MG63 (cell line): ENCODE measurements at places on chromosomes 3 and 15.

- no peak for DNase-seq
These were observed 2.6 kb downstream of the TSEN2 start for GRCh38 chr3:12486916-12487315.

- no peak for DNase-seq
These were observed 19.1 kb upstream of the RPL22L1 start for GRCh38 chr3:170889132-170889531.

DNA sequence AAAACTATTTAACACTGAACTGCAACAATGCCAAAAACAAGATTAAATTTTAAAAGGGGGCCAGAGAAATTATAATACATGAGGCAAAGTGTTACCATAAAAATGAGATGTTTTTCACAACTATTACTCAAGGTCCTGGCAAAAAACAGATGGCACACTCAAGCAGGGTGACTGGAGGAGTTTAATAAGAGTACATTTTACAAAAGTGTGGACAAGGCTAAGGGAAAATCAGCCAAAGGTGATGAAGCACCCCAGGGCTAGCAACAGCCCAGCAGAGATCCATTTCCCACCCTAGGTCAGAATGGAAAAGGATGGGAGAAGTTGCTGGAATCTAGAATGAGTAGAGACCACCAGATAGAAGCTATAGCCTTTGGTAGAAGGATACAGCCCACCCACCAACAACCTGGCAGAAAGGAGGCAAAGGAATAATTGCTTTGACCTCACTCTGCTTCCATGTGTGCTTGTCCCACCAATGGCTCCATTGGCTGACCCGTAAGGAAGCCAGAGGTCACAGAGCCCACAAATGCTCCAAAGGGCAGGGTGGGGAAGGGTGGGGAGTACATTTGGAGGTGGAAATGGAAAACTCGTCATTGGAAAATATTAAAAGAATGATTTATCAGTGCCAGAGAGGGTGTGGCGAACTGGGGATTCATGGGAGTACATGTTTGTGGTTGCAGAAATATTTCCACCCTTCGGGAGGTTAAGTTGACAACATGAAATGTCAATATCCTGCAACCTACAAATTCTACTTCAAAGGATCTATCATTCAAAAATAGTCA is 161.0 kb upstream of the UBE2E2 start:
- DNase-seq = peak; percentile 15

GRCh38 chr3:51271172-51271571 is 113.9 kb upstream of the MANF start:
- no peak for DNase-seq

DNA sequence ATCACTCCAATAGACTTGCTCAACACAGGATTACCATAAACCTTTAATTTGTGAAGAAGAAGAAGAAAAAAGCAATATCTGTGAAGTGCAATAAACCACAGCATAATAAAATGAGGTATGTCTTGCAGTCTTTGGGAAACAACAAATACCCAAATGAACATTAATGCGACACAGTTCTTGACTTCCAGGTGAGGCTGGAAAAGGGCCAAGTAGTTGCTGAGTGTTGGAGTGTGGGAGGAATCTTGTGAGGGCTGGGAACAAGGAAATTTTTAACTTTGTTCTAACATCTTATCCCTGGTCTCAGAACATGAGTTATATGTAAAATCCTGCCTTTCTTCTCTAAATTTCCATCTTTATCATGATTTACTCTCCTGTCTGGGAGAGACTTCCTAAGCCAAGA is 206.5 kb downstream of the DTWD1 start:
- DNase-seq = no peak

DNA sequence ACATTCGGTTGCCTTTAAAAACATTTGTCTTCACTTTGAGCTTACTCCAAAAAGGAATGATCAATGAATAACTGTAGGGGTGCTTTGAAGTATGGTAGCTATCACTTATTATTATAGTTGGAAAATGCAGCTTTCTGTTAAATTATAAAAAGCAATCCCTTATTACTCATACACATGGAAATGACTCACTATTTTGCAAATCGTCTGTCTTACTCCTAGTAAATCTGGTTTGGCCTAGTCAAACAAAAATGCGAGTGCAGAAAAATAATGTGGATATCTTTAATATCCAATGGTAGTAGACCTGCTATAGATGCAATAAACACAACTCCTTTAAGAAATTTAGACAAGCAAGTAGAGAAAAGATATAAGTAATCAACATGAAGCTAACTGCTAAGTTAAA is 112.5 kb downstream of the ZIC1 start:
- no peak for DNase-seq

GRCh38 chr15:63526401-63526800 is 22.0 kb downstream of the USP3 start:
- DNase-seq = no peak

DNA sequence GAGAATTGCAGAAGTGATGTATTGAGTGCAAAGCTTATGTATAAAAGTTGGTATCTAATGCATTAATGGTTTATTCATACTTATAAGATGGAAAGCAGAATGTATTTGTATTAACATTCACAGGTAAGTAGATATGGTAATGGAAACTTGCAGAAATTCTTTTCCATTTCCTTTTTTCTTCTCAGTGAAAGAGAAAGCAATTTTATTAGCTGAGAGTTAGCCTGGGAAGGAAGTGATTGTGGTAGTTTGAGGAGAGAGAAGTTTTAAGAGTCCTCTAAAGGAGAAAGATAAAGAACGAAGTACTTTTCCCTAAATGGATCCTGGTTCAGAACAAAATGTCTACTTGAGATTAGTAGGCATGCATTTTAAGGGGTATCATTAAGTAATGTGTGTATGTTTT is 60.1 kb upstream of the OSTN start:
- no peak for DNase-seq

DNA sequence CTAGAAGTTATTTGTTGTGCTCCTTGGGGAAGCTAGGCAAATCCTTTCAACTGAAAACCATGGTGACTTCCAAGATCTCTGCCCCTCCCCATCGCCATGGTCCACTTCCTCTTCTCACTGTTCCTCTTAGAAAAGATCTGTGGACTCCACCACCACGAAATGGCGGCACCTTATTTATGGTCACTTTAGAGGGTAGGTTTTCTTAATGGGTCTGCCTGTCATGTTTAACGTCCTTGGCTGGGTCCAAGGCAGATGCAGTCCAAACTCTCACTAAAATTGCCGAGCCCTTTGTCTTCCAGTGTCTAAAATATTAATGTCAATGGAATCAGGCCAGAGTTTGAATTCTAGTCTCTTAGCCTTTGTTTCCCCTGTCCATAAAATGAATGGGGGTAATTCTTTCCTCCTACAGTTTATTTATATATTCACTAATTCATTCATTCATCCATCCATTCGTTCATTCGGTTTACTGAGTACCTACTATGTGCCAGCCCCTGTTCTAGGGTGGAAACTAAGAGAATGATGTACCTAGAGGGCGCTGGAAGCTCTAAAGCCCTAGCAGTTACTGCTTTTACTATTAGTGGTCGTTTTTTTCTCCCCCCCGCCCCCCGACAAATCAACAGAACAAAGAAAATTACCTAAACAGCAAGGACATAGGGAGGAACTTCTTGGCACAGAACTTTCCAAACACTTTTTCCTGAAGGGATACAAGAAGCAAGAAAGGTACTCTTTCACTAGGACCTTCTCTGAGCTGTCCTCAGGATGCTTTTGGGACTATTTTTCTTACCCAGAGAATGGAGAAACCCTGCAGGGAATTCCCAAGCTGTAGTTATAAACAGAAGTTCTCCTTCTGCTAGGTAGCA is 657 bp downstream of the PATL2 start:
- DNase-seq = no peak

DNA sequence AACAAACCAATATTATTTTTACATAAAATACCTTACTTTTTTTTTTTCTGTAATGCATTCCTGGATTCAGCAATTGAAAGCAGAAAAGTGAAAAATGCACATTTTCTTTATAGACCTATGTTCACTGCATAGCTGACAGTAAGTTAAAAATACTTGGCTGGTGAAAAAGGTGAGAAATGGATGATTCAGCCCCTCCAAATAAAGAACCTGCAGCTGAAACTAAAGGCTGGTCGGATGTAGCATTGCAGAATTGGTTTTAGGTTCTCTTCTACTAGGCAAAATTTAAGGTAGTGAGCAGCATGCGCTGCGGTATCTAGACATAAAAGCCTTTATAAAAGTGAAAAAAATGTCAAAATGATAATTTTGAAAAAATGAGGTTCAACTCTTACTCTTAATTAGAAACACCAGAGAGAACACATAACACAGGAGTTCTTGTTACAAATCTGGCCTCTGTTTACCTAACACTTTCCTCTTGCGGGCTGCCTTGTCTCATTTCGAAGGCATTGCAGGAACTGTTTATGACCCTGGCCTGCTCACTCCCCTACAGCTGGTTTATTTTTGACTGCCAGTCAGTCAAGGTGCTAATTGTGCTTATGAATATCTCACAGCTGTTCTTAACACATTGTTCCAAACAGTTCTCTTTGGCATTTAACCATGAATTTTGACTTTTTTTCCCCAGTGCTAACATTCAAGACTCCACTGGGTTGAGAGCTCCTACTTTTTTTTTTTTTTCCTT is 455.4 kb upstream of the TBL1XR1 start:
- DNase-seq = no peak

GRCh38 chr3:148828136-148828690 is 602 bp downstream of the CPB1 start:
- no peak for DNase-seq

DNA sequence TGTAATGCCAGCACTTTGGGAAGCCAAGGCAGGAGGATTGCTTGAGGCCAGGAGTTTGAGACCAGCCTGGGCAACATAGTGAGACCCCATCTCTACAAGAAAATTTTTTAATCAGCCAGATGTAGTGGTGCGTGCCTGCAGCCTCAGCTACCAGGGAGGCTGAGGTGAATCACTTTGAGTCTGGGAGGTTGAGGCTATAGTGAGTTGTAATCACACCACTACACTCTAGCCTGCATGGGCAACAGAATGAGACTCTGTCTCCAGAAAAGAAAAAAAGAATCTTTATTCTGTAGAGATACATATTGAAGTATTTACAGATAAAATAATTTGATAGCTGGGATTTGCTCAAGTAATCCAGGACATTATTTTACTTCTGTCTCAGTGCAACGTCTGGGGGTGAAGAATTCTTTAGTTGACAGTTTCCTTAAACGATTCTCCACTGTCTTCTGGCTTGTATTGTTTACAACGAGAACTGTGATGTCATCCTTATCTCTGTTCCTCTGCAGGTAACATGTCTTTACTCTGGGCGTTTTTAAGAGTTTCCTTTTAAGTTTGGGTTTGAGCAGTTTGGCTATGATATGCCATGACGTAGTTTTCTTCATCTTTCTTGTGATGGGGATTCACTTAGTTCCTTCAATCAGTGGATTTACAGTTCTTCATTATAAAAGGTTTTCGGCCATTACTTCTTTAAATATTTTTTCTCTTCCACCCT is 26.3 kb downstream of the KPNA1 start:
- no peak for DNase-seq

GRCh38 chr15:94238539-94239118 is 7.3 kb downstream of the MCTP2 start:
- no peak for DNase-seq

DNA sequence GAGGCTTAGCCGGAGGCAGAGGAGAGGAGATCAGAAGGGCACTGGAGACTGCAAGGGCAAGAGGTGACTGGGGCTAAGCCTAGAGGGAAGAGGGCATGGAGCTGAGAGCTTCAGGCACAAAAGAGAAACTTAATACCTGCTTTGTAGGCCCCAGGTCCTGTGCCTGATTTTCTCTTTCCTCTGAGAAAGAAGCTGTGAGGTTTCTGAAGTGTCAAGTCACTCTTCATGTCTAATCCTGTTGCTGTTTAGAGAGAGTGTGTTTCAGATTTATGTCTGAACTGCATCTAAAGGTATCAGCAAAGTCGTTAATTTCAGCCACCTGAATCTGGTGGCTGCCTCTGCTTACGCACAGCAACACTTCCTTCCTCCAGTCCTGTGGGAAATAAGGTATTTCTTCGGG is 106.9 kb upstream of the RNU6-1 start:
- no peak for DNase-seq

DNA sequence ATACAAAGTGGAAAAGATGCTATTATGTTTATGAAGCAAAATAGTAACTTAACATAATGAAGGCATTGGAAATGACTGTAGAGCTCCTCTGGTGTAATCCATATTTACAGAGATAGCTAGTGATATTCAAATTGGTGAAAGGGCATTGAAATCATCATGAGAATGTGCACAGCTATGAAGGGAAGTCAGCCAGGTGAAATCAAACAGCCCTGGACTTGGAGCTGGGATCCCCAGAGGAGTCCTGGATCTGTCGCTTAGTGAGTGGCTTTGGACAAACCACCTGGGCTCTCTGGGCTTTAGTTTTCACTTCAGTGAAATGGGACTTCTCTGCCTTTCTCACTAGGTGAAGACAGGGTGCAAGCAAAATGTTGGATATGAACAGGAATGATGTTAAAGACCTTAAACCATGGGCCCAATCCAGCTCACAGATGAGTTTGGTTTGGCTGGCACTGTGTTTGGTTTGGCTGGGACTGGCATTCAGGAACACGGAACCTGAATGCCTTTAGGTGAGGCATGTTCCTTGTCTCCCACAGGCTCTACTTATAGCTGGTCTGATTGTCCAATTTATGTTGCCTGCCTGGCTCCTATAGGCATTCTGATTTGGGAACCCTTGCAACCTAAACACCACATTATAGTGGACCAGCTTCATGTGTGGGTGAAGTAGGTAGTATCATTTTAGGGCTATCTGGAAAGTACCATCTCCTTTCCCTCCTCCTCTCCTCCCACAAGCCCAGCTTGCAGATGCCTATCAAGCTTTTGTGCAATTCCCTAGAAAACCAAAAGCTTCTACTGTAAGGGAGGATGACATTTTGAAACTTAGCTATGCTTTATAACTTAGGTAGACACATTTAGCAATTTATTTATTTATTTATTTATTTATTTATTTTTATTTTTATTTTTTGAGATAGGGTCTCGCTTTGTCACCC is 110.6 kb upstream of the TNFAIP8L3 start:
- DNase-seq = no peak

DNA sequence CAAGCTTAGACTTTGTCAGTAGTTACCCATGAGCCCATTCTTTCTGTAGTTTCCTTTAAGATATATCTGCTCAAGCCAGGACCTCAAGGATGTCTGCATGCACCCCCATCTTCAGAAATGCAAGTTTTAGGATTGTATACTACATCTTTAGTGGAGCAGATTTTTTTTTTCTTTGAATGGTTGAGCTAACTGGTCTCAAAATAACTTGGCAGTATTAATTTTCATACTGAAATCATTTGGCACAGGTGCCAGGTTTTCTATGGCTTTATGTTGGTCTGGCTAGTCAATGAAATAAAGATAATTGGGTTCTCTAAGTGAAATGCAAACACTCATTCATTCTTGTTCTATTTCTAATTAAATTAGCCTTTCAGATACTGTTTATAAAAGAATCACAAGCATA is 108.9 kb downstream of the ATG7 start:
- DNase-seq = no peak

GRCh38 chr3:152126260-152126659 is 142.5 kb upstream of the MBNL1 start:
- DNase-seq = no peak

- DNase-seq = no peak
These were observed 522.6 kb downstream of the NAALADL2 start for GRCh38 chr3:175381685-175382084.

DNA sequence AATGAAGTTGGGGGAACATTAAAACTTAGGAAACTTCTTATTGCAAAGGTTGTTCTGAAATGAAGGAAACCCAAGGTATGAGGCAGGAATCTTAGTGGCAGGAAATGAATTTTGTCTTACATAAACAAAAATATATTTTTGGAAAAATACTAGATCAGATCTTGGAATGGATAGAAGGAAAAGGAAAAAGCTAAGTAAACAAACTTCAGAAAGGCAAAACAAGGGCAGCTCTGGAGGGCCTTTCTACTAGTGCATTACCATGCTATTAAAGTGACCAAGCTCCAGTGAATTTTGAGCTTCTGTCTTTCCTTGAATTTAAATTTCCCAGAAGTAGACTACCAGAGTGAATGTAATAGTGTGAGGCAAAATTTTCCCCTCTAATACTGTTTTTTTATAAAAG is 13.6 kb downstream of the ARL6 start:
- DNase-seq = no peak
